Fibroblast of the aortic adventitia (primary cell): ENCODE measurements at places on chromosomes 5 and 9.

DNA sequence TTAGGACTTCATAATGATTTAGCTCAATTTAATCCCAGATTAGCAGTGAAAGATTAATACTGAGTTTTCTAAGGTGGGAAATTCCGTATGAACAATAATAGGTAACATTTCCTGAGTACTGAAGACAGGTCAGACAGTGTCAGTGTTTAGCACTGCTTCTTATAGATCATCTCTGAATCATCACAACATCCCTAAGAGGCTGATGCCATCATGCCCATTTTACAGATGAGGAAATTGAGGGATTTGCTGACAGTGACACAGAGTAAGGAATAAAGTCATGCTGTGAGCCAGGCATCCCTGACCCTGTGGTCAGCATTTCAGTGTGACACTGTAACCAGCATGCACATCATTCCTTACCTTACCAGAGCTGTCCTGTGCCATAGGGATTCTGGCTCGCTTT lies 44.5 kb downstream of the DAPK1 start:
- DNase-seq, result no peak

DNA sequence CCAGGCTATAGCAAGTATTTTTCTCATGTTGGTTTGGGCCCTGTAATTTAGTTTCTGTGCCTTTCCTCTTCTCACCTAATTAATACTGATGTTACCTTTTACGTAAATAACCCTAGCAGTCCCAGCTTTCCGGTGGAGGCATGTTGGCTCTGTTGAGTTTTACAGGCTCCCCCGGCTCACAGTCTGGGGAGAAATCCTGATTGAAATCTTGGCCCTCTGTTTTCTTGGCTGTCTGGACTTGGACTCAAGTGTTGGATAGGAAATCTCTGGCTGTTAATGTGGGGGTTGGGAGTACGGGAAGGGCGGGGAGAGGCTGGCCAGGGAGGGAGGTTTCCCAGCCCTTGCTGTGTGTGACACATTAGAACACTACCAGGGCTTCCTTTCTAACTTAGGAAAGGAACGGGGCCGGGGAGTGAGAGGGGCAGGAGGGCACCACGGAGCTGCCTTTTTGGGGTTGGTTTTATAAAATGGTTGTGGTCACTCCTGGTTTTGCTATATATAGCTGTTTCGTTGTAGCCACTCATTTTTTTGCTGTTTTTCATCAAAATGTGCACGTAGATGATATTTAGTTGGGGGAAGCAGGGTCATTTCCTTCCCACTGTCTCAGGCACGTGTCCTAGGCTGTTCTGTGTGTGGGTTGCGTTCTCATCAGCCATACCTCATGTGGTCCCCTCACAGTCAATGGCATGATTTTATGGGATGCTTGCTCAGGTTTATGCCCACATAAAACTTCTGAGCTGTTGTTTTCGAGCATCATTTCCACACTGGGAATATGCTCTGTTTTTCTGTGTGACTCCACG lies 11.0 kb downstream of the TRIO start:
- DNase-seq, result peak; percentile 79

DNA sequence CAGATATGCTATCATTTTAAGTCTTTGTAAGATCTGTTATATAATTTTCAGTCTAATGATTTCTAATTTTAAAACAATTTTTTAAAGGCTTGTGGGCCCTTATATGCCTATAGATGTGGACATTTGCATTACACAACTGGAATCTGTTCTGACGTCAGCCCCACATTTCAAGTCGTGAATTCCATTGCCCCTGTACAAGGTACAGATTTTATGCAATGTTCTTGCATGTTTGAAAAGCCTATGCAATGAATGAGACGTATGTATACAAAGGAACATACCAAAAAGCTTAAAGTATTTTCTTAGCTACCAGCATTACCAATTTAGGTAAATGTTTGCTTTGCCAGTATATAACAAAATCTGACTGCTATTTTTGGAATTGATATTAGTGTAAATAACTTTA lies 77.2 kb downstream of the ITGA1 start:
- no peak for DNase-seq

DNA sequence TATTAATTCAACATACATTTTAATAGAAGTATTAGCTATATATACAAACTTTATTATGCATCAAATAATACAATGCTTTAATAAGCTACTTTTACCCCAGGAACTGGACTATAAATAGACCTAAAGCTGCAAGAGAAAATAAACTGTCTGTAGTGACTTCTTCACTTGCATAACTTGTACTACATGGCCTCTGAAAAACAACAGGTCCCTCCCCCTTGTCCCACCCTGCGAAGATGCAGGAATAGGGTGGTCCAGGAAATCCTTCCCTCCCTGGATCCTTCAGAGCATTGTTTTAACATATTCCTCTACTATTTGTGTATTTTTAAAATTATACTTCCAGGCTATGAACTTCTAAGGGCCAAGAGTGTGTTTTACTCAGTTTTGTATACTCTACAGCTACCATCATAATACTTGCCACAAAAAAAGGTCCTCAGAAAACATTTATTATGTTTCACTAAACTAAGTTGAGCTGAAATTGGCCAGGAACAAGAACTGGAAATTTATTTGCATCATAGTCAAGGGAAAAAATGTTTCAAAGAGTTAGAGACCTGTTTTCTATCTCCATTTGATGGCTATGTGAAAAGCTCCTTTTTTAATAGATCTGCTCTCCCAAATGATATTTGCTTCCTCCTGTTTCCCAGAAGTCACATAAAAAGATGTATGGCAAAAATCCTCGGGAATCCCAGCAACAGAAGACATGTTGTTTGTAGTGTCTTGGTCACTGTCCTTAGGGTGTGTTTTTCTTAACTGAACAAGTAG lies 15.2 kb upstream of the SELENOP start:
- DNase-seq, result no peak

DNA sequence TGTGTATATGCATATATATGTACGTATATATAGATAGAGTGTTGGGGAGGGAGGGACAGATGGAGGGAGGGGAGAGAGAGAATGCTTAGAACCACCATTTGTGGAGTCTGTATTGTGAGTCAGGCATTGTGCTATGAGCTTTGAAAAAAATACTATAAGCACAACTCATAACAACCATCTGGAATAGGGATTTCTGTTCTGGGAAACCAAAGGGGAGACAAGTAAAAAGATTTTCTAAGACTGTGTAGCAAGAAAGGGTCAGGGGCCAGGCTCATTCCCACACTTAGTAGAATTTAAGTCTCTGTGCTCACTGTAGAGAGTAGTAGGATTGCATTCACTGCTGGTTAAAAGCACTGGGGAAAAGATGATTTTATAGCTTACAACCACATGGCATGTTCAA lies 202.3 kb upstream of the SGCD start:
- DNase-seq, result no peak

DNA sequence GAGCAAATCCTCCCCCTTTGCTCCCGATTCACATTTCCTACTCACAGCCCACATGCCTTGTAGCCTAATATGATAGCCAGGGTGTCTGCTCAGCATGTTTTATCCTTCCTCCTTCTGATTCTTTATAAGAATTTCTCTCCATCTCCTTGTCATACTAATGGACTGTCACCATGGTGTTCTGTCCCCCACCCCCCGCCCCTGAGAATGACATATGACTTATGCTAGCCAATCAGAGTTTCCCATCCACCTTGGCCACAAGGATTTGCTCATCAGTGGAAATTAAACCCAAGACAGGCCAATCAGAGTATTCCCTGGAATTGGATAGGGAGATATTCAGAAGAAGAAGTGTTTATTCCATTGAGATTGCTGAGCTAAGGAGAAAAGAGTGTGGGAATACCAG lies 16.0 kb downstream of the ABLIM3 start:
- DNase-seq, result no peak

GRCh38 chr5:95163079-95163478 lies 121.8 kb downstream of the MCTP1 start:
- no peak for DNase-seq

- DNase-seq, result peak; percentile 71
These were observed 482 bp downstream of the CD14 start for GRCh38 chr5:140632366-140633020.

DNA sequence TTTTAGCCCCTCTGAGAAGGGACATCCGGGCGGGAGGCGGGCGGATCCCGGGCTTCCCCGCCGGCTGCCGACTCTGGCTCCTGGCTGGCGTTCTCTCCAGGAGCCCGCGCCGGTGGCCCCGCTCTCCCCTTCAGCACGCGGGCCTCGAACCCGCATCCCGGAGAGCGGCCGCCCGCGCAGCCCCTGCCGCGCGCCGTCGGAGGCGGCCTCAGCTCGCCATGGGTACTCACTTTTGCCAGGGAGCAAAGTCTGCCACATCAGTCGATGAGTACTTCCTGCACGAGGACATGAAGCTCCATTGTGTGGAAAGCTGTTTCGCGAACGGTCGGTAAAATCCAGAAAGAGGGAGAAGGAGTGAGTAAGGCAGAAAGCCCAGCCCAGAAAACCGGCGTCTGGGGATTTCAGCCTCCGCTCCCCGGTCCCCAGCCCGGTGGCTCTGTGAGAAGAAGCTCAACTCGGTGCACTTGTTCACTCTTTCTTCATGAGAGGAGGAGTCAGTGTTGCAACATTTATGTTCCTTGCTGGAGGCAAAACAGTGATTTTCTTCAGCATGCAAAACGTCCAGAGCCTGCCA lies at the start of gene PRLR:
TSS of gene PRLR (minus strand) at position 450 of the 574 bp plus-strand sequence. CDS start 140,867 bp downstream, outside the sequence.
- peak; percentile 27 for DNase-seq

GRCh38 chr5:159199225-159199624 lies 10.1 kb downstream of the RNF145 start:
- DNase-seq, result no peak

GRCh38 chr5:10534561-10535530 lies 29.0 kb upstream of the ANKRD33B start:
- DNase-seq, result no peak

GRCh38 chr9:77843871-77844155 lies 187.8 kb downstream of the GNAQ start:
- no peak for DNase-seq

GRCh38 chr5:173430394-173430793 lies 102.2 kb upstream of the STC2 start:
- no peak for DNase-seq

DNA sequence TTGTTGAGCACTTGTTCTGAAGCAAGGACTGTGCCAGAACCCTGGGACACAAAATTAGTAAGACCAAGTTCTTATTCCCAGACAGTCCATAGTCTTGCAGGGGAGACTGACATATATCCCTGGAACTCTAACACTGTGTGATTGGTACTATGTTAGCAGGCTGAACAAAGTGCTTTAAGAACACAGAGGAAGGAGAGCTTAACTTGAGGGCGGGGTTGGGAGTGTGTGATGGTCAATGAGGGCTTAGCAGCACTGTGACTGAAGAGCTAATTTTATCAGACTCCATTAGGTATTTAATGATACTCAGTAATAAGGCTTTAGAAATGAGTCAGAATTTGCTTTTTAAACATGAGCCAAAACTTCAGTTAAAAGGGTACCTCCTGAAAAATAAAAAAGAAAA lies 14.9 kb upstream of the SPATA24 start:
- no peak for DNase-seq

DNA sequence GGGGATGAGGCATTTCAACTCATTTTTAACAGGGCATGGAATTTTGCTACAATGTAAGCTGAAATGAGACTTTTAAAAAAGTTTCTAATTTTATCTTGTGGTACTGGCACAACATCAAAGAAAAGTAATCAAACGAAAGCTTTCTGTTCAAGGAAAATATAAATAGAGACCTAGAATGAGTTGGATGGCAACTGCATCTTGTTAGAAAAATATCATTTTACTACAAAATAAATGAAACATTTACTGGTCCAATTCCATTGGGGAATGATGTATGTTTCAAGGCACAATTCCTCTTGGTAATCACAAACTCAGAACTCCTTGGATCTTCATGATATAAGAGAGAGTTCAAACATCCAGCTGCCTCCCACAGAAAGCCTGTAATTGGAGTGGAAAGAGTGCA lies 102.8 kb downstream of the HMHB1 start:
- no peak for DNase-seq

DNA sequence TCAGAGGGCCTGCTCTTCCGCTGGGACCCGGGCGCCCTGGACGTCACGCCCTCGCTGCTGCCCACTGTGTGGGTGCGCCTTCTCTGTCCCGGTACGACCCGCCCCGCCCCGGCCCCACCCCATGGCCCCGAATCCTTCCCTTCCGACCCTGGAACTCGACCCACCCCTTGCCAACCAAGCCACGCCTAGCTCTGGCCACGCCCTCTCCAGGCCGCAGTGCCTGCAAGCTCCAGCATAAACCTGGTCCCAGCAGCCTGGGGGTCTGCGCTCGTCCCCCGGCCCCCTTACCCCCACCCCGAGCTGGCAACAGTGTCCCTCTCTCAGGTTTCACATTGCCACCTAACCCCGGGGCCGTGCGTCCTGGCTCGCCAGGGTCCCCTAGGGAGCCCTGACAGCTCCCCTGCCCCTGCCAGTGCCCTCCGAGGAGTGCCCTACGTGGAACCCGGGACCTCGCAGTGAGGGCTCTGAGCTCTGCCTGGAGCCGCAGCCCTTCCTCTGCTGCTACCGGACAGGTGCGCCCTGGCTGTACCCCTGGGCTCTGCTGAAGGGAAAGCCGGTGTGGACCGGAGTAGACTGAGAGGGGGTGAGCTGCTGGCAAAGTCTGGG lies 3.4 kb downstream of the ADGRD2 start:
- DNase-seq, result no peak

- DNase-seq, result no peak
These were observed 22.0 kb upstream of the EMB start for GRCh38 chr5:50463047-50463446.

GRCh38 chr5:35197351-35197750 lies 32.9 kb downstream of the PRLR start:
- no peak for DNase-seq

GRCh38 chr5:72515211-72515610 lies 8.0 kb upstream of the ZNF366 start:
- no peak for DNase-seq

GRCh38 chr5:78473751-78474150 lies 113.3 kb downstream of the SCAMP1 start:
- no peak for DNase-seq

- peak; percentile 81 for DNase-seq
These were observed 43.3 kb upstream of the NCS1 start for GRCh38 chr9:130128733-130129431.

DNA sequence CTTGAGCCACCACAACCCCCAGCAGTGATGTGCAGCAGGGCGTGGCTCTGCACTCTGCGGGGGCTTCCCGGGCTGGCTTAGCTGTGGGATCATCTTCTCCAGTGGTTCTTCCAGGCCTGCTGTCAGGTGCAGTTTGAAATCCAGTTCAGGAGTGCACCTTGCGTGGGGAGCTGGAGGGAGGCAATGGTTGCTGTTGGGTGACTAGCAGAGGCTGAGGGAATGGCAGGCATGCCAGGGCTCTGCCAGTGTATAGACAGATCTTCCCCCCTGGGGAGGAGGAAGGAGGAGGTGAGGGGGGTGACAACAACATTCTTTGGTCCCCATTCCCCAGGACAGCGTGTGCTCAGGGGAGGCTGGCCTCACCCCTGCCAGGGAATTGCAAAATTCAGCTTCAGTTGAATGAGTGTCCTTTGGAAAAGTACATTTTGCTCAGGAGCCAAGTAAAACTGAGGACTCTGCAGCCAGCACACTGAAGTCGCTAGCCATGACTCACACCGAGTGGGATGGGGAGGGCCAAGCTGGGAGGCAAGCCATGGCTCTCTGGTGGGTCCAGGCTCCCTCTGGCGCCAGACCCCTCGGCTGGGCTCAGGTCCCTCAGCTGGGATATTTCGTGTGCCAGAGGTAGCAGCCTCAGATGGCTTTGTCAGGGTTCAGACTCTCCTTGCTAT lies 35.0 kb downstream of the ERGIC1 start:
- DNase-seq, result peak; percentile 93

- peak; percentile 64 for DNase-seq
These were observed 121.5 kb downstream of the FEM1C start for GRCh38 chr5:115423051-115423450.
